ENCODE measurements at places on chromosomes 16 and 17.

DNA sequence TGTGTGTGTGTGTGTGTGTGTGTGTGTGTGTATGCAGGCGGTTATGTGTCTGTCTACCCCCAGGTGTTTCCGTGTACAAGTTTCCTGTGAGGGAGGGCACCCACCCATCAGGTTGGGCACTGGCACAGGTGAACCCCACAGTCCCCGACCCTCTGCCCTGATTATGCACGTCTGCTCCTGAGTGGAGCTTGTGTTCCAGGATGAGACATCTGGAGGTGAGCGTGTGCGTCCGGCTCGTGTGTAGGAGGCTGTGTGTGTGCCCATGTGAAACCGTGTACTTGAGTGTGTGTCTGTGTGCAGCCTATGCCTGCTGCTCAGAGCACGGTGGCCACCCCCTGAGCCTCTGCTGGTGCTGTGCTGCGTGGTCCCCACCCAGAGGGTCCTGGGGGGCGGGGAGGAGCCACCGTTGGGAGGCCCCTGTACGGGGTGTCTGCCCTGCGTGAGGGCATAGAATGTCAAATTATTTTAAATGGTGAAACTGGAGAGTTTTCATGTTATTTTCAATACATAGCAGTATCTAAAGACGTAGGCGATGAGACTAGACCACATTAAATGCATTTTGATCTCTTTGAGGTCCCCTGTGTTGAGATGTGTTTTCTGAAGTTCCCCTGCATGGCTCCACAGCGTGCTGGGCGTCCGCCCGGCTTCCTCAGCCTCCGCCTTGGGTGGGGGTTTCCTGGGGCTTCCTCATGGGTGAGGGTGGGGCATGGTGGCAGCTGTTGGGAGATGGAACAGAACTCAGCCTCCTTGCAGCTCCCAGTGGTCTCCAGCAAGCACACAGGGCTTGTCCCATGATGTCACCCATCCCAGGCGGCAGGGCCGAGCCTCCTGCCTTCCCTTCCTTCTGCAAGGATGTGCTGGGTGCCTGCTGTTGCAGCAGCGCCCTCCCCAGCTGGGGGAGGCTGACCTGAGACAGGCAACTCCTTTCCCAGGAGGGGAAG, 43.4 kb downstream of the KCNJ12 start:
- DNase-seq, result no peak

DNA sequence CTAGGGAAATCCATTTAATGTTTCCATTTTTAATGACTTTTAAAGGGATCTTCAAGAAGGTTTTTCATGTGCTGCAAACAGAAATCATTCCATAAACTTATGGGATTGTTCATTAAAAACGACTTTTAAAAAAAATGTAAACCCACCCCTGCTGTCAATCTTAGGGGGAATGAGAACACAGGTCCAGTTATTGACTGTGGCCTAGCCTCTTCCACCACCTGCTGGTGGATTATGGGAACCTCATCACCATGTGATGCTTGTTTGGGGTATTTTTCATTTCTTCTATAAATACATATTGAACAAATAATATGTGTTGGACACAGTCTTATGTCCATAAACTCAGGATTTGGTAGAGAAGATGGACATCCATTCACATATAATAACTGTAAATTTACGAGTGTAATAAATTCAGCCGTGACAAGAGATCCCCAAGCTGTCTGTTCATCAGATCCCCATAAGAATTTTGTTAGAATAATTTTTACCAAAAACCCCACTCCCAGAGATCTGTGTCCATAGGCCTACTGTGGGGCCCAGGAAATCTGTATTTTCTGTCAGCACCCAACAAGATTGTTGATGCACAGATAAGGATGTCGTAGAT, 42.0 kb upstream of the TMC5 start:
- DNase-seq, result peak; percentile 40

GRCh38 chr16:79644971-79645667, 44.6 kb upstream of the MAF start:
- DNase-seq, result no peak

DNA sequence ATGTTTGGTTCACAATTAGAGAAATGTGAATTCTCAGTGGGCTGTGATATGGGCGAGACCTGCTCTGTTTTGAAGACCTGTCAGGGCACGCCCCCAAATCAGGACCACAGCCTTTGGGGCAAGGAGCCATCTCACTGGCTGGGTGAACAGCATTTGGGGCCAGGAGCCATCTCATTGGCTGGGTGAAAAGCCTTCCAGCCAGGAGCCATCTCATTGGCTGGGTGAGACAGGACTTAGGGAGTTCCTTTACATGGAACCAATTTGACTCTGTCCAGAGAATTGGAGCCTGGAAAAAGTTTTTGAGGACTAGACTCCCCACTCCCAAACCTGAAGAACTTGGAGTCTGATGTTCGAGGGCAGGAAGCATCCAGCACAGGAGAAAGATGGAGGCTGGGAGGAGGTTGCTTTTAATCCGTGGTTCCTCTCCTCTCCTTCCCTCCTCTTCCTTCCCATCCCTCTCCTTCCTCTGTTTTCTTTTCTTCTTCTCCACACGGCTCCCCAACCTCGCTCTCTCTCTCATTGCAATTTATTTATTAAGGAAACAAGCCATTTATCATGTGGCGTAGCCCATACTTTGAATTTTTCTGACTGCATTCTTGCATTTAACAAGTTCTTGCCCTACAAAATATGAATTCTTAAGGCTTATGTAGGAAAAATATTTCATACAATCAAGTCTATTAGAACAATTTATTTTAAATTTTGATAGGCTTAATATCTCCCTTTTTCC, 19.7 kb downstream of the FOXL1 start:
- DNase-seq, result peak; percentile 31

GRCh38 chr17:76492123-76492988, 8.9 kb downstream of the RHBDF2 start:
- no peak for DNase-seq

GRCh38 chr16:64363039-64363438, 758.8 kb downstream of the CDH11 start:
- DNase-seq, result no peak

GRCh38 chr17:49576088-49576916, 631 bp downstream of the NXPH3 start:
- DNase-seq, result peak; percentile 57

- no peak for DNase-seq
Observed at GRCh38 chr17:57885148-57885915, 35.5 kb upstream of the MRPS23 start.

DNA sequence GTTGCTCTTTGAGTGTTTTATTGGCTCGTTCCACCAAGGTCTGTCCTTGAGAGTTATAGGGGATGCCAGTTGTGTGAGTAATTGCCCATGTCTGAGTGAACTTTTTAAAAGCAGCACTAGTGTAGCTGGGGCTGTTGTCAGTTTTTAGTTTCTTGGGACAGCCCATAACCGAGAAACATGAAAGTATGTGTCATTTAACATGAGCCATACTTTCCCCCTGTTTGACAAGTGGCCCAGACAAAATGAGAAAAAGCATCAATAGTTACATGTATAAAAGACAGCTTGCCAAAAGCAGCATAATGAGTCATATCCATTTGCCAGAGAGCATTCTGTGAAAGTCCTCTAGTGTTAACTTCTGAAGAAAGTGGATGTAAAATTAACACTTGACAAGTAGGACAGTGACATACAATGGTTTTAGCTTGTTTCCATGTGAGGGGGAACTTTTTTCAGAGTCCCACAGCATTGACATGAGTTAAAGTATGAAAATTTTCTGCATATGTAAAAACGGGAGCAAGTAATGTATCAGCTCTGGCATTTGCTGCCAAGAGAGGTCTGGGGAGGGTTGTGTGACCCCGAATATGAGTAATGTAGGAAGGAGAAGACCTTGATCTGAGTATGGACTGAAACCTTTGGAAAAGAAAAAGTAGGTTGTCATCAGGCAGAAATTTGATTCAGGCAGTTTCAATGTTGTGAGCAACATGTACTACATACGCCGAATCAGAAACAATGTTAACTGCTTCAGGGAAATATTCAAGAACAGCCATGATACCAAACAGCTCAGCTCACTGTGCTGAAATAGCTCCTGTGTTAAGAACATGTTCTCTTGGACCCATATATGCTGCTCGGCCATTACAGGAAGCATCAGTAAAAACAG, 56.8 kb upstream of the ARL4D start:
- peak; percentile 83 for DNase-seq

GRCh38 chr16:58366247-58367031, 25.8 kb upstream of the GINS3 start:
- peak; percentile 36 for DNase-seq

GRCh38 chr17:44901411-44901921, 2.2 kb upstream of the EFTUD2 start:
- peak; percentile 85 for DNase-seq

DNA sequence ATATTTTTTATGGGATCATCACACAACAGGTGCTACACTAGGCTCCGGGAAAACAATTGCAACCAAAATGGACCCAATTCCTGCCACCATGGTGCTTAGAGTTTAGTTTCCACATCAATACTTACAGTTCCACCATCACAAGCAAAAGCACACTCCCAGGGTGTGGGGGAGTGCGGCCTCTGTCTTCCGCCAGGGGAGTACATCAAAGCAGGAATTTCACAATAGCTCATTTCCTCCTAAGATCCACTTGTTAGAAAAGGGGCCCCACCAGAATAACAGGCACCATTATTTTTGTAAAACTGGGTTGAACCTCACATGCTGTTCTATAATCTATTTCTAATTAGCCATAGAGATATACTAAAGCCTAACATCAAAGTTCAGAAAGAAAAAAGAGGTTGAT, 44.3 kb upstream of the PSMD7 start:
- DNase-seq, result no peak

GRCh38 chr16:68750193-68750695, 13.2 kb downstream of the CDH1 start:
- DNase-seq, result no peak

DNA sequence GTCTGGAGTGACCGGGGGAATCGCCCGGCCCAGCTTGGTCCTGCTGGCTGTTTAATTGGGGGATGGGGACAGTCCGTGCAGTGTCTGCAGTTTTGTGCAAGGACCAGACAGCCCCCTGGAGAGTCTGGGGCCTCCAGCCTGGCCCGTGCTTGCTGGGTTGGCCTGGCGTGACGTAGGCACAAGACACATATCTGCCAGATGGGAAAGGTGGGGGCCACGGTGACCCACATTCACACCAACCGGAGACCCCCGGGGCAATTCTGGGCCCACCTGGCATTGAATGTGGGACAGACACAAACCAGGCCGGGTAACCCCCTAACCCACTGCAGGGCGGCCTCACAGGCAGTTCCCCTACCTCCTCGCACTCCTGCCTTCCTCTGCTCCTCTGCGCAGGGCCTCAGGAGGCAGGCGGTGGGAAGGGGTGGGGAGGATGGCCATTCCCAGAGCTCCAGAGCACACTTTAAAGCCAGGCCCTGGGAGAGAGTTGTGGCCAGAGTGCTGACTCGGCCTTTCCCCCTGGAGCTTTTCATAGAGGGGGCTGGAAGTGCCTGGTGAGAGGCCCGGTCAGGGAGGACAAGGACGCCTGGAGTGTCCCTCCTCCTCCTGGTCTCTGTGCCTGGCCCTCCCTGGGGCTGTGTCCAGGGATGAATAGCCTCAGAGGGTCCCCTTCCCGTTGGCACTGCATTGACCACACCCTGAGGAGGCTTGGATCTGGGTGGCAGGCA, 1.5 kb downstream of the MRC2 start:
- peak; percentile 53 for DNase-seq

- DNase-seq, result no peak
Observed at GRCh38 chr17:80615376-80615775, 70.7 kb downstream of the RPTOR start.

GRCh38 chr17:47806913-47807255, 14.7 kb downstream of the OSBPL7 start:
- no peak for DNase-seq
